ENCODE measurements at places on chromosomes 11 and 22. TPM values are rescaled to one million over a fixed set of nuclear protein-coding genes. Genes with fewer than 3 reads are reported as not detected.

GRCh38 chr11:12695873-12696272 is 21.7 kb downstream of the TEAD1 start:
- DNase-seq: no peak
- no peak overlapping the region for H3K27ac ChIP-seq
- H3K4me1 ChIP-seq: peaks cover 13% of the 10 kb centered on the region
- H3K27me3 ChIP-seq: peaks cover 78% of the 10 kb centered on the region

GRCh38 chr11:57640068-57640800 is 9.5 kb downstream of the YPEL4 start:
- DNase-seq: no peak
- H3K36me3 ChIP-seq: peaks cover 1% of the 10 kb centered on the region
- H3K4me1 ChIP-seq: peaks cover 16% of the 10 kb centered on the region
- no peak overlapping the region for H3K27ac ChIP-seq

The RIBC2 gene
- 7.6 TPM for total RNA-seq

GRCh38 chr11:100740440-100740839 is 53.4 kb downstream of the ARHGAP42 start:
- DNase-seq: no peak
- no peak overlapping the region for H3K27ac ChIP-seq

The TCIRG1 gene
- 141 TPM for total RNA-seq

DNA sequence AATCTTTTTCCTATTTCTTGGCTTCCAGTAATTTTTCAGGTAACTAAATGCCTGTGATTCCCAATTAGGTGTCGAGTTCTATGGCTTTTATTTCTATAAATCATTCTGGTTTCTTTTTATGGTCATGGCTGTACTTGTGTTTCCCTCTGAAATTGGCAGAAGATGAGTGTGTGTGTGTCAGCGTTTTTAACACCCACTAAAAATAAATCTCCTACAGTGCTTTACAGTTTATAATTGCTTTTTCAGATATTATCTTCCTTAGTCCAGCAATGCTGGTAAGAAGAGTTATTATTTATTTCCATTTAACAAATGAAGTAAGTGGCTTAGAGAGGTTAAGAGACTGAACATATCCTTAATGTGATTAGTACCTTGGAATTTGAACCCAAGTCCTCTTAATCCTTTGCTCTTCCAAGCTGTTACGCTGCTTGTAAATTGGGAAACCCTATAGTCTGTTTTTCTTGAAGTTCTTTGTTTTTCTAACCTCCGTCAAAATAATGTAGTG is 125.2 kb downstream of the TEAD1 start:
- peaks cover 76% of the 10 kb centered on the region for H3K27me3 ChIP-seq
- no peaks in the 10 kb centered on the region for H3K36me3 ChIP-seq
- no peaks in the 10 kb centered on the region for H3K4me1 ChIP-seq
- H3K27ac ChIP-seq: no peak overlapping the region
- no peak overlapping the region for H3K4me3 ChIP-seq

- no peaks in the 10 kb centered on the region for H3K27me3 ChIP-seq
- H3K36me3 ChIP-seq: no peaks in the 10 kb centered on the region
- no peak overlapping the region for H3K4me3 ChIP-seq
- no peak overlapping the region for H3K27ac ChIP-seq
Measured at GRCh38 chr22:22235558-22235957, 9.0 kb upstream of the VPREB1 start.

- H3K27me3 ChIP-seq: no peaks in the 10 kb centered on the region
- H3K27ac ChIP-seq: peak overlapping the region; percentile 91
- H3K36me3 ChIP-seq: no peaks in the 10 kb centered on the region
- no peak for DNase-seq
- H3K4me3 ChIP-seq: no peak overlapping the region
- peaks cover 48% of the 10 kb centered on the region for H3K4me1 ChIP-seq
Measured at GRCh38 chr22:39926753-39927152, 25.9 kb downstream of the GRAP2 start.

DNA sequence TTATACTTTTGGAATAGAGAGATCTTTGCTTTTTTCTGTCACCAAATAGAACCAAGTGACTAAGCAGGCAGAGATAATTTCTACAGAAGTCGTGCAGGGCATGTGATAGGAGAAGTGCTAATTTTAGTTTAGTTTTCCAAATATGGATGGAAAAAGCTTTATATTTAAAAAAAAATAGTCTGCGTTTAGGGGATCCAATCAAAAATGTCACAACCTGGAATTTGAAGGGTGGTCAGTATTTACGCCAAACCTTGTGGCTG is 165.7 kb downstream of the LDLRAD3 start:
- H3K36me3 ChIP-seq: no peaks in the 10 kb centered on the region
- no peak overlapping the region for H3K27ac ChIP-seq
- no peak overlapping the region for H3K4me3 ChIP-seq
- DNase-seq: no peak

- peaks cover 8% of the 10 kb centered on the region for H3K4me1 ChIP-seq
- H3K27me3 ChIP-seq: peaks cover 48% of the 10 kb centered on the region
- peak; percentile 7 for DNase-seq
- peaks cover 4% of the 10 kb centered on the region for H3K36me3 ChIP-seq
Measured at GRCh38 chr11:107928767-107929507, 689 bp downstream of the RAB39A start.

- H3K36me3 ChIP-seq: peaks cover 3% of the 10 kb centered on the region
- no peak overlapping the region for H3K27ac ChIP-seq
- H3K4me3 ChIP-seq: no peak overlapping the region
Measured at GRCh38 chr11:97968071-97968470, 1052.7 kb upstream of the CNTN5 start.

DNA sequence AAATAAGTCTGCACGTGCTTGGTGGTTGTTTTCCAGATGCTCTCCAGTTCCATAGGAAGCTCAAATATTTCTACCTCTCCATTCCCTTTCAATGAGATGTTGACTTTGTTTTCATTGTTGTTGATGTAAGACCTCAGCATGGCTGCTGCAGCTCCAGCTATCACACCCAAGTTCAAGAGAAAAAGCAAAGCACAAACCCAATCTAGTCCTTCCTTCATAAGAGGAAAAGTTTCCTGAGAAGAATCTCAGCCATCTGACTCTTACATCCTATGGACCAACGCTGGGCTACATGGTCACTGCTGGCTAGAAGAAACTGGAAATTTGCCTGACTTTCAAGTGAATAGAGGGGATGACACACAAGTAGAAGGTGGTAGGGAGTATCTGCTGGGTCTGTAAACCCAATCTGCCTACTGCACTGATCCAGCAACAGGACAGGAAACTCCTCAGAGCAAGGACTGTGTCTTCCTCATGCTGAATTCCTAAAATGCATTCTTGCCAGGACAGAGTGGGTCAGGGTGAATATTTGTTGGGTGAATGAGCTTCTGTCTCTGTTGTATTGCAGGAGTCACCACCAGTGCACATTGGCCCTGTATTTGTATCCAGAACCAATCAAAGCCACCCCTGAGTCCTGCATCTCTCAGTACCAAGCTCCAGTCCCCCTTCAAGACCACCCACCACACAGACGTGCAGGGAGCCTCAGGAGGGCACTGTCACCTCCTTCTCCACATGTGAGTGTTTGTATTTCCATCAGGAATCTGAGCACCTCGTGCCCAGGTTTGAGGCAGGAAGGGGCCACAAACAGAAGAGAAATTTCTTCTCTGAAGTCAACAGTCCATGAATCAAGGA is 118.0 kb upstream of the IGLL5 start:
- no peak overlapping the region for H3K27ac ChIP-seq
- no peaks in the 10 kb centered on the region for H3K36me3 ChIP-seq
- peaks cover 17% of the 10 kb centered on the region for H3K27me3 ChIP-seq
- no peaks in the 10 kb centered on the region for H3K4me1 ChIP-seq

DNA sequence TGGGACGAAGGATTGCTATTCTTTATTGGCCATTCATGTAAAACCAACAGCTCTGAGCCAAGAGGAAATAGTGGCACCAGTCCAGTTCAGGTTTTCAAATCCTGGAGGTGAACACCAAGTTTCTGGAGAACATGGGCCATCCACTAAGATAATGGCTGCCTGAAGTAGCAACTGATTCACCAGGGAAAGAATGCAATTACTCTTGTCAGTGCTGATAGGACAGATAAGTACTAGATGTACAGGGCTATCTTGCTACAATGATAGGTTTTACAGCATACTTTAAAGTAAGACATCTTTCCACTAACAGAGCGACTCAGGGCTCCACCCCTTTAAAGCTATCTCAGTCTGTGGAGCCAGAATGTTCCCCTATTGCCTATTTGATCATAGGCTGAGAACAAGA is 36.8 kb upstream of the APOA1 start:
- no peak overlapping the region for H3K4me3 ChIP-seq
- H3K27ac ChIP-seq: no peak overlapping the region
- H3K4me1 ChIP-seq: peaks cover 17% of the 10 kb centered on the region
- no peaks in the 10 kb centered on the region for H3K27me3 ChIP-seq

- no peak overlapping the region for H3K27ac ChIP-seq
- no peaks in the 10 kb centered on the region for H3K36me3 ChIP-seq
Measured at GRCh38 chr11:46275964-46276641, 1.4 kb upstream of the CREB3L1 start.

GRCh38 chr22:44887941-44888366 is 121.9 kb downstream of the PHF21B start:
- H3K4me1 ChIP-seq: no peaks in the 10 kb centered on the region
- no peak overlapping the region for H3K4me3 ChIP-seq
- no peak overlapping the region for H3K27ac ChIP-seq

The OSBPL5 gene
- total RNA-seq: 6.3 TPM

DNA sequence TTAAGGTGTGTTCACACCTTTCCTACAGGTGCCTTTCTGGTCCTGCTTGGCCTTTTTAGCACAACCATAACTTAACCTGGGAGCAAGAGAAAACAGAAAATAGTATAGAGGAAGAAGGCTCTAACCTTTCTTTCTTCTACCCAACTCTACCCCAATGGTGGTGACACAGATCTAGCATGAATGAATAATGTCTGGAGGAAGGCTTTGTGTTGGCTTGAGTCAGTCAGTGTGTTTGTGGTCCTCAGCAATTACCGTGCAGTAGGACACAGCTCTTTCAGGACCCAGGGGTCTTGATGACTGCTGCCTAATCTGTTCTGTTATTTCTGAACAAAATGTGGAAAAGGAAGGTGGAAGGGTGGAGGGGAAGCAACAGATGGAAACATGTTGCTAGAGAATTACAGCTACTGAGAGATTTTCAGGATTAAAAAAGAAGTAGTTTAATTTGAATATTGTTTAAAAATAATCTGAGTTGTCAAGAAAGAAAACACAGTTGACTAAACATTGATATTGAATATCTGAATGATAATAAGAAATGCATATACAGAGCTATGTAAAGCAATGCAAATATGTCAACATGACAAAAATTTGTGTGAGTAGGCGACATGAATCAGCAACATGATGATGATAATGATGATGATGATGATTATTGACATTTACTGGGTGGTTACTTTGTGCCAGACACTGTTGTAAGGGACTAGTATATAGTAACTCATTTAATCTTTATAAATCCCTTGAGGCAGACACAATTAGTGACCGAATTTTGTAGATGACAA is 55.3 kb downstream of the AASDHPPT start:
- no peak overlapping the region for H3K4me3 ChIP-seq
- no peaks in the 10 kb centered on the region for H3K4me1 ChIP-seq
- peaks cover 54% of the 10 kb centered on the region for H3K27me3 ChIP-seq

DNA sequence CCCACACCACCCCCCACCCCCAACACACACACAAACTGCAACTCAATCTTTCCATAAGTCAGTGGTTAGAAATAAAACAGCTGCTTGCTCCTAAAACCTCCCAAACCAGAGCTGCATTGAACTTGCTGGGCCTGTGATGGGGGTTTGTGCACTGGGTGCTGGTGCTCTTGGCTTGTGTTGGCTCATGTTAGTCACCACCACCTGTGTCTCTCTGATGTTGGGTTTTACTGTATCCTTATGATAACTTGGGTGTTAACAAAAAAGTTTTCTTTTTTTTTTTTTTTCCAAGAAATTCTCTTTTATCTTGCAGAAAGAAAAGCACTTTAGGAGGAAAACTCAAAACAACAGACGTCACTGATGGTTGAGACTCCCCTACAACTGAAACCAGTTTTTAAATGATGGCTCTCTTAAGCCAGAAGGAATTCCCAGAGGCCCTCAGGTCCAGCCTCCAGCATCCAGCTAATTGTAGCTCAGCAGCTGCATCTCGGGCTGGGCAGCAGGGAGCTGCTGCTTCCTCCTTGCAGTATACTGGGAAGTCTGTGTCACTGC is 79.9 kb upstream of the DRD2 start:
- no peak overlapping the region for H3K27ac ChIP-seq
- H3K4me1 ChIP-seq: no peaks in the 10 kb centered on the region
- no peak overlapping the region for H3K4me3 ChIP-seq
- H3K36me3 ChIP-seq: no peaks in the 10 kb centered on the region
- peaks cover 44% of the 10 kb centered on the region for H3K27me3 ChIP-seq

The CTSW gene
- total RNA-seq: 27.8 TPM

The OR2AT4 gene
- total RNA-seq: not detected

The SCN2B gene
- total RNA-seq: not detected

GRCh38 chr22:31821572-31821971 is 67.8 kb downstream of the DEPDC5 start:
- no peak overlapping the region for H3K27ac ChIP-seq
- peaks cover 52% of the 10 kb centered on the region for H3K36me3 ChIP-seq
- DNase-seq: no peak
- peaks cover 19% of the 10 kb centered on the region for H3K4me1 ChIP-seq
- H3K4me3 ChIP-seq: no peak overlapping the region
- H3K27me3 ChIP-seq: no peaks in the 10 kb centered on the region

DNA sequence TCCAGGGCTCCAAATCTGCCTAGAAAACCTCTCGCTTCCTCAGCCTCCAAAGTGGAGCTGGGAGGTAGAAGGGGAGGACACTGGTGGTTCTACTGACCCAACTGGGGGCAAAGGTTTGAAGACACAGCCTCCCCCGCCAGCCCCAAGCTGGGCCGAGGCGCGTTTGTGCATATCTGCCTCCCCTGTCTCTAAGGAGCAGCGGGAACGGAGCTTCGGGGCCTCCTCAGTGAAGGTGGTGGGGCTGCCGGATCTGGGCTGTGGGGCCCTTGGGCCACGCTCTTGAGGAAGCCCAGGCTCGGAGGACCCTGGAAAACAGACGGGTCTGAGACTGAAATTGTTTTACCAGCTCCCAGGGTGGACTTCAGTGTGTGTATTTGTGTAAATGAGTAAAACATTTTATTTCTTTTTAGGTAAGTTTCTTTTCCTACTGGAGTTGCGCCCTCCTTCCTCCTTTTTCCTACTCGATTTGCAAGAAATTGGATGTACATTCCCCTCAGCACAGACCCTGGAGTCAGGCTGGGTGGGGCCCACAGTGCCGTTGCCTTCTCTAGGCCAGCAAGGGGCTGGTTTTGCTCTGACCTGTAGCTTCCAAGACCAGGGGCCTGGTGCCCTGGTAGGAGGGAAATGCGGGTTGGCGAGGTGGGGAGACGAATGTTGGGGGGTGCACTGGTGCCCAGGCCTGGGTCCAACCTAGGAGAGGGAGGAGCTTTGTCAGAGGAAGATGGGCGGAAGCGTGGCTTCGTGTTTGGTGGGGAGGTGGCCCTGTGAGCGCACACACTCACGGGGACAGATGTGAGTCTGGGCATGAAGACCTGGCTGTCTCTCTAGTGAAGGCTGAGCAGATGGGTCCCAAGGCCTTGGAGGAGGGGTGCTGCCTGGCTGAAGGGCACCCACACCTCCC is 50.6 kb downstream of the ST14 start:
- DNase-seq: no peak
- H3K4me3 ChIP-seq: no peak overlapping the region
- no peaks in the 10 kb centered on the region for H3K4me1 ChIP-seq
- H3K36me3 ChIP-seq: no peaks in the 10 kb centered on the region
- H3K27me3 ChIP-seq: no peaks in the 10 kb centered on the region

- H3K27ac ChIP-seq: no peak overlapping the region
- no peaks in the 10 kb centered on the region for H3K27me3 ChIP-seq
- no peak overlapping the region for H3K4me3 ChIP-seq
- peaks cover 17% of the 10 kb centered on the region for H3K36me3 ChIP-seq
Measured at GRCh38 chr11:110272919-110273318, 23.5 kb downstream of the RDX start.

- no peaks in the 10 kb centered on the region for H3K4me1 ChIP-seq
- no peak for DNase-seq
- H3K27ac ChIP-seq: no peak overlapping the region
- H3K27me3 ChIP-seq: no peaks in the 10 kb centered on the region
- no peaks in the 10 kb centered on the region for H3K36me3 ChIP-seq
Measured at GRCh38 chr11:100612766-100613165, 74.3 kb upstream of the ARHGAP42 start.

The RIMBP3B gene
- total RNA-seq: not detected

The ENTHD1 gene
- 0.77 TPM for total RNA-seq

All from activated T-cell treated with anti-CD3 and anti-CD28 coated beads, Interleukin-2, amount 50 U/mL, for 72 hours (primary cell).